ENCODE measurements at places on chromosomes 4 and X.

DNA sequence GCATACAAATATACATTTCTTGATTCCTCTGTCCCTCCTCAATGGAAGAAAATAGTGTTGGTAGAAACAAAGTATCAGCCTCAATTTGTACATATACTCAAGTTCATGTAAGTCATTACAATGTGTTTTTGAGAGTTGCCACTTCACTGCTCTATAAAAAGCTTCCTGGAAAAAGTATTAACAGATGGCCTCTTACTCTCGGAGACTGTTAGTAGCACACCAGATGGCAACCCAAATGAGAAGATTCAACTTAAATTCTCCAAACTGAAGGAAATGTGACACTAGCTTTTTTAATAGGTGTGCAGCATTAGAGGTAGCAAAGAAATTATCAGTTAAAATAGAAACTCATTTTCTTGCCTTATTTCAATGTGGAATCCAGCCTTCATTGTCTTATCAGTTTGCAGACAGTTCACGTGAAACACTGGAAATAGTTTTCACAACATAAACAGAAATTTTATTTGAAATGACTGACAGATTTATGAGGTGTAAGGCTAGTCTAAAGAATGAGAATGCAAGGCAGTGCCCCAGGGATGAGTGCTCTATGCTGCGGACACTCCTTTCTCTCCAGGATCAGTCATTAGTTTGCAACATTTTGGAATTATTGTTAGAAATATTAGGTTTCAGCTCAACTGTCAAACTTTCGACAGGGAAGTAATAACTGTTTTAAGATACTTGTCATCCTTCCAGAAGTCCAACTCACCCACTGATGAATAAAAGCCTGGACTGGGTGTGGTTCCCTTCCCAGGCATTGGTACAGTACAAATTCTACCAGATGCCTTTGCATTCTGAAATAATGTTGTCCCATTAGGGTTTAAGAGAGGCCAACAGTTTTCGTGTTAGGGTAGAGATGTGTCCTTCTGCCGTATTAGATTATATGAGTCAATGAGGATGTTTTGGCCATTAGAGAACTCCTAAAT is 50.9 kb downstream of the IDS start:
- no peak for DNase-seq

DNA sequence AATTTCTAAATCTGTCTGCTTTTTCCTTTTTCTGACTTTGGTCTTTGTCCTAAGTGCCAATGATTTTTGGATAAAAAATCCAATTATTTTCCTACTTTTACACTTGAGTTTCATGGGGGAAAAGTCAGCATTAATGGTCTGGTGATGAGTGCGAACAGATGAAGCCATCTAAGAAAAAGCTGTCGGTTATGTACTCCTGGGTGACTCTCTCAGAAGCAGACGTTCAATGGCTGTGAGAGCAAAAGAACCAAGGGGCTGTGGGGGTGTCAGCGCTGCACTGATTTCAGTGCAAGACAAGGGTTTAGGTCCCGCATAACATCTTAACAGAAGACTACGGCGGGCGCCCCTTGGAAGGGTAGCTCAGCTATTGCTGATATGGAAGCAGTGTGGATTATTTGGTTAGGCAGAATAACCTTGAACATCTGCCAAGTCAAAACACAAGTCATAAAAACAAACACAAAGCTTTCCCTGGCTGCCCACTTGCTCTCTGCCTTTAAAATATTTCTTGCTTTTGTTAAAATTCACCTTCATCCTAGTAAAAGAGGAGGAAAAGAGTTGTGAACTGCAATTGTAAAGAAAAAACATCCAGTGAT is 240.5 kb downstream of the MAML3 start:
- no peak for DNase-seq

GRCh38 chr4:7788694-7789425 is 150.8 kb downstream of the AFAP1 start:
- DNase-seq: no peak

DNA sequence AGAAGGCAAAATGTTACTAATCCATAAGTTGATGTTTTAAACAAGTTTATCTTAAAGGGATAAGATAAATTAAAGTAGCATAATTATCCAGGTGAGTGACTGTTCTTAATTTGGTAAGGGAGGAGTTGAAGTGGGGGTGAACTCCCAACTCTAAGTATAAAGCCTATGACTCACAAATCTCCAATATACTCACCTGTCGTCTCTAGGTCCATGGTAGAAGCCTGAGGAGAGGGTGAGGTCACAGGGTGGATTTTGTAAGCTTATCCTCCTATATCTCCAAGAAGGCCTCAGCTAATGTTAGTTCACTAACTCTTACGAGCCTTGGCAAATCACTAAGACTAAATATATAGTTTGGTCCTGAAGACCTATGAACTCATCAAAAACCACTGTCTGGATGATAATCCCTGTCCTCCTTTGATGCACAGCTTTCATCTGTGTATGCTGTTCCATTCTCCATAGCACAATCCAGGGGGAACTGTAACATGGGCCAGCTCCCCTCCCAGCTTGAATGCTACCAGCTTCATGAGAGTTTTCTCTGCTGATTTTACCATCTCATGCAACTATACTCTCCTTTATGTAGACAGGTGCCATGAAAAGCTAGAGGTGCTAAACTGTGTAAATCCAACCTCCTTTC is 158.7 kb downstream of the BTC start:
- no peak for DNase-seq

GRCh38 chrX:47587906-47588735 is 5.9 kb downstream of the TIMP1 start:
- DNase-seq: no peak

DNA sequence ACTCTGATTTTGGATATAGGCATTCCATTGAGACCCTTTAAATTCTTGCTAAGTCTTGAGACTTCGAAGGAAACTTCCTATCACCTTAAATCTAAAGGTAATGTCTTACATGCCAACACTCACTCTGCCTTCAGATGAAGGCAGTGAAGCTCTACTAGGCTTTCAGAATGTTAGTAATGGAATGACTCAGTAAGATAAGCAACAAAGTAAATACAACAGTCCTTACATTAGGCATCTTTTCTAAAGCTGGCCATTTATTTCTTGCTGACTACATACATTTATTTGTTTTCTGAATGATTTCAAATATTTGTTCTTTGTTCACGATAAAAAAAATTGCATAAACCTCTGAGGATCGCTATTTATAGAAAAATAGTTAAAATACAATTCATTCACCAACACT is 43.5 kb downstream of the ASIC5 start:
- DNase-seq: no peak

All from T-helper 2 cell treated with Interferon-gamma antibody and Interleukin-4, amounts not matched to agents 5 μg/mL and 100 μg/mL, for 36 hours (primary cell).